CD4-positive, alpha-beta T cell treated with Interferon gamma for 1 hour (primary cell): ENCODE measurements at places on chromosomes 1 and 21.

DNA sequence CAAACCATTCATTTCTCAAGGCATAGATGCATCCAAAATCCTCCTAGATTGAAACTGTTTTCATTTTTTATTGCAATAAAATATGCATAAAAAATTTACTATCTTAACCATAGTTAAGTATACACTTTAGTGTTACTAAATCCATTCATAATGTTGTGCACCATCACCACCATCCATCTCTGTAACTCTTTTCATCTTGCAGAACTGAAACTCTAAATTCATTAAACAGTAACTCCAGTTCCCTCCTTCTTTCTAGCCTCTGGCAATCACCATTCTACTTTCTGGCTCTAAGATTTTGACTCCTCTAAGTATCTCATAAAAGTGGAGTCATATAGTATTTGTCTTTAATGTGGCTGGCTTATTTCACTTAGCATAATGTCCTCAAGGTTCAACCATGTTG is 236.8 kb downstream of the SMYD3 start:
- DNase-seq = no peak

GRCh38 chr1:151325646-151326429 is 1.4 kb downstream of the PI4KB start:
- DNase-seq = no peak

DNA sequence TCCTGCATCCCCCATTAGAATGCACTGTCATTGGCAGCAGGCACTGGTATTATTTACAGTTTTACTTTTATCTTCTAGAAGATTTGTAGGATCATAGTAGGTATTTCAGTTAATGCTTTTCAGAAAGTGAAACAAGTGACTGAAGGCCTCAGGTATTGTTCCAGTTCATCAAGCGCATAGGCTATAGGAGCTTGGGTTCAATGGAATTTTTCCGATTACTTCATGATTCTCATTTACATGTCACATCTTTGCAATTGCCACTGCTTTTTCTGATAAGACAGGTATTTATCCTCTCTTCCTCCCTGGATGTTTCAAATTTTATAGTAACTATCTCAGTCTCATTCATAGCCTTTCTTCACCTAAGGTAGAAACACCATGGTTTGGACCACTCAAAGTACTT is 161.3 kb downstream of the NTPCR start:
- DNase-seq = no peak

GRCh38 chr1:61808321-61808720 is 66.0 kb downstream of the PATJ start:
- no peak for DNase-seq

- no peak for DNase-seq
These were observed 167.2 kb downstream of the RUNX1 start for GRCh38 chr21:34881839-34882371.
